ENCODE measurements at places on chromosomes 5 and 9. TPM values are rescaled to one million over a fixed set of nuclear protein-coding genes. Genes with fewer than 3 reads are reported as not detected.

Gene OMD
- total RNA-seq = 8.0 TPM

Gene CNTFR
- total RNA-seq = not detected

Gene RNF224
- not detected for total RNA-seq

Gene ENTPD8
- not detected for total RNA-seq

Gene DRD1
- 0.36 TPM for total RNA-seq

Gene CDC23
- 28.2 TPM for total RNA-seq

Gene SLC34A1
- total RNA-seq = not detected

Gene LVRN
- 1.5 TPM for total RNA-seq

Gene OCLN
- 0.81 TPM for total RNA-seq

Gene ENDOG
- total RNA-seq = 20.8 TPM

Gene PPP1R26
- 10.1 TPM for total RNA-seq

Gene S100Z
- not detected for total RNA-seq

Gene FOXB2
- total RNA-seq = not detected

Gene LECT2
- not detected for total RNA-seq

Gene LURAP1L
- total RNA-seq = 8.0 TPM

Gene PCDHGA10
- 19.1 TPM for total RNA-seq

Gene PLPP7
- 10.6 TPM for total RNA-seq

Gene DMRTA1
- 0.49 TPM for total RNA-seq

Gene SPAAR
- not detected for total RNA-seq

Gene C8G
- total RNA-seq = 1.1 TPM

Gene PCDHGA1
- 1.1 TPM for total RNA-seq

Gene KLF9
- 38.8 TPM for total RNA-seq

Gene DDX46
- total RNA-seq = 13.8 TPM

Gene ANKRD33B
- total RNA-seq = 7.0 TPM

Gene TRMT10B
- total RNA-seq = 2.9 TPM
